ENCODE measurements at places on chromosomes 6 and 20.

- DNase-seq = no peak
These were observed 88.4 kb upstream of the PDE10A start for GRCh38 chr6:165751486-165751885.

DNA sequence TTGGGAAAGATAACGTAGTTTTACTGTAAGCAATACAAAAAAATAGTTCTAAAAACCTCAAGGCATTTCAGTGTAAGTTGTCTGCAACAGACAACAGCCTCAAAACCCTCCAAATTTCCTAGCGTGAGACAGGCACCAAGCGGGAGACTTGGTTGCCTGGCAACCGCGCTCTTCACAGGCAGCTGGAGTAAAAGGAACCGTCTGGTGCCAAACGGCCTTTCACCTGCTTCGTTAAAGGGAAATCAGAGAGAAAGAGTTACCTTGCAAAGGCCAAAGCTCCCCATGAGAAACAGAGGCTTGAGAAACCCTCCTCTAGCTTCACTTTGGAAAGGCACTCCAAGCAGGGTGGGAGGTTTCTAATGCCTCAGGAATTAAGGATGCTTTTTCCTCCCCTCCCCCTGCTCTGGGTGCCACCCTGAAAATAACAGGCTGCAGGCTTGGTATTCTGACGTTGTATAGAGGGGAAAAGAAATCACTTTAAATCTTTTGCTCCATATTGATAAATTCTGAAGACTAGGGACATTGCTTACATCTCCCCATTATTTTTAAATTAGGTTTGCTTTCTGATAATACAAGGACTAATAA is 129.7 kb upstream of the UFL1 start:
- peak; percentile 46 for DNase-seq

DNA sequence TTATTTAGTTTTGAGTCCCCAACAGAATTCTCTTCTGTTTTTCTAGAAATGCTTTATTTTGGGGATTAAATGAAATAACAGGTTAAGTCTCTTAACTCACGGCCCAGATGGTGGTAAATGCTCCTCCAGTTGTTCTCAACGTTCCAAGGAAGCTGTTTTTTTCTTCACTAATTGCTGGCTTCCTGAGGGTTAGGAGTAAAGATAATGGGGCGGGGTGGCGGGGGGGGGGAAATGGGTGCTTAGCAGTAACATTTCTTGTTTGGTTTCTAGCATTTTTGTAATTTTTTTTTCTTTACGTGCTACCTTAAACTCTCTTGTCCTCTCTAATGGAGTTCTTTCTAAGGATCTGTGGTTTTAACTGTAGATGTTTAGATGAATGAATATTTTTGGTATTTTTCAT is 2.2 kb downstream of the SRSF3 start:
- no peak for DNase-seq

DNA sequence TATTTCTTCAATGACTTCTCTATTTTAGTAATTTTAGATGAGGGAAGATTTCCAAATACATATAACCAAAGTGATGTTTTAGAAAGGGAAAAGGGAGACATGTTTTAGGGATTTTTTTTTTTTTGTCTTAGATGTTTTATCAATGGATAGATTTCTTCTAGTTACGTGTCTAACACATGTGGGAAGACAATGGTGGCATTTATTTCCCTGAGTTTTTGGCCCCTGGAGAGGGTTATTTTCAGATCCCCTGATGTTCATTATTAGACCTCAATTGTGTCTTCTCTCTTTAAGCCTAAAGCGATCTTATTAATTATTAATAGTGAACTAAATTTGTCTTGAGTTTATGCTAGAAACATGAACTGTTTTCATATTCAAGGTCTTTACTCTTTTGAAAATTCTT is 30.3 kb downstream of the TRMT11 start:
- no peak for DNase-seq

DNA sequence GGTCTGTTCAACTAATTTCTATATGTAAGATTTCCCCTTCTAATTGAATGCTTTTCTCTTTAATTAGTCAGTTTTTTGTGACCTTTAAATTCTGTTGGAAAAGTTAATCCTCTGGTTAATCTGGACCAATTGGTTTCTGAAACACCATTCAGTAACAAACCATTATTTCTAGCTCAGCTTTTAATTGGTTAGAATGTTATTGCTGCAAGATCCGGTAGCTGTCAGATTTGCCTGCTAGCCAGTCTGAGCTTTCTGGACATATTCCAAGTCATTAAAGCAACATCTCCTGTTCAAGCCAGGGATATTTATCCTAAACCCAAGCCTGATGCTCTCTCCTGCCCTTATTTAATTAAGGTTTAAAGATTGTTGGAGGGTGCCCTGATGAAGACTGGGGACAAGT is 55.1 kb upstream of the FBXL4 start:
- no peak for DNase-seq

DNA sequence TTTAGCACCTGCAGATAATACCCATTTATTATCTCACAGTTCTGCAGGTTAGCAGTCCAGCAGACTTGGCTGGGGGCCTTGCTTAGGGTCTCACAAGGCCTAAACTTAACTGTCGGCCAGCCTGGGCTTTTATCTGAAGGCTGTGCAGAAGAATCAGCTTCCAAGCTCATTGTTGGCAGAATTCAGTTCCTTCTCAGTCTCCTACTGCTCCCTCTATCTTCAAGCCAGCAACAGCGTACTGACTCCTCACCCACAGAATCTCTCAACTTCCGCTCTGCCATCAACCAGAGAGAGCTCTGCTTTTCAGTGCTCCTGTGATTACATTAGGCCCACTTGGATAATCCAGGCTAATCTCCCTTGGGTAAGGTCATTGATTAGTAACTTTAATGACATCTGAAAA is 30.2 kb upstream of the NHSL1 start:
- no peak for DNase-seq

GRCh38 chr6:117542493-117542892 is 59.8 kb downstream of the GOPC start:
- no peak for DNase-seq

GRCh38 chr20:14921513-14921912 is 584.1 kb upstream of the FLRT3 start:
- DNase-seq = no peak

Data from amygdala (tissue), 56 donors.